ENCODE measurements at places on chromosomes 13 and 19.

- no peak for DNase-seq
Measured at GRCh38 chr13:73171926-73172325, 113.1 kb downstream of the KLF5 start.

GRCh38 chr13:41122838-41123237 is 9.8 kb downstream of the KBTBD6 start:
- no peak for DNase-seq

GRCh38 chr13:30880151-30880855 is 25.8 kb upstream of the MEDAG start:
- DNase-seq = no peak

DNA sequence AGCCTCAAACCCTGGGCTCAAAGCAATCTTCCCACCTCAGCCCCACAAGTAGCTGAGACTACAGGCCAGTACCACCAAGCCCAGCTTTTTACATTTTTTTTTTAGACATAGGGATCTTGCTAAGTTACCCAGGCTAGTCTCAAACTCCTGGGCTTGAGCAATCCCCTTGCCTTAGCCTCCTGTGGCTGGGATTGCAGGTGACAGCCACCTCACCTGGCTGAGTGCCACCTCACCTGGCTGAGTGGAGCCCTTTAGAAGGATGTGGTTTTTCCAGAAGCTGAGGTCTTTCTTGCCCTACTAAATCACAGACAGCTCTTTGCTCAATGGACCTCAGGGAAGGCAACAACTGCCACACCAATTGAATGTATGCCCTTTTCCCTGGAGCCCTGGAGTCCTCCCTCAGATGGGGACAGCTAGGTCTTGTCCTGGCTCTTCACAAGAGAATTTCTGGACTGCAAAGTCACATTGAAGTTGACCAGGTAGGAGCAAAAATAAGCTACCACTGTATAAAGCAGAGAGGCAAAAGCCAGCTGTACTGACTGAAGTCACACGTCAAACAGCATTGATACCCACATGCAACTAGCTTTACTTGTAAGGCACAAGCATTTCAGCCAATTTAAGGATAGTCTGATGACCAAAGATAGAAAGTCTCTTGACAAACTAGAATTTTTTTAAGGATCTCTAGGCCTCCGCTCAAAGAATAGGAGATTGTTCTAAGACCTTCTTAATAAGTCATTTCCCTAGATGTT is 14.0 kb downstream of the PDX1 start:
- no peak for DNase-seq

Data from stimulated activated CD8-positive, alpha-beta memory T cell treated with anti-CD3 and anti-CD28 coated beads, Interleukin-15, amount 100 ng/mL, for 1 hour (primary cell).